Femur (tissue), 1 donor: ENCODE measurements at places on chromosomes 11 and 22.

DNA sequence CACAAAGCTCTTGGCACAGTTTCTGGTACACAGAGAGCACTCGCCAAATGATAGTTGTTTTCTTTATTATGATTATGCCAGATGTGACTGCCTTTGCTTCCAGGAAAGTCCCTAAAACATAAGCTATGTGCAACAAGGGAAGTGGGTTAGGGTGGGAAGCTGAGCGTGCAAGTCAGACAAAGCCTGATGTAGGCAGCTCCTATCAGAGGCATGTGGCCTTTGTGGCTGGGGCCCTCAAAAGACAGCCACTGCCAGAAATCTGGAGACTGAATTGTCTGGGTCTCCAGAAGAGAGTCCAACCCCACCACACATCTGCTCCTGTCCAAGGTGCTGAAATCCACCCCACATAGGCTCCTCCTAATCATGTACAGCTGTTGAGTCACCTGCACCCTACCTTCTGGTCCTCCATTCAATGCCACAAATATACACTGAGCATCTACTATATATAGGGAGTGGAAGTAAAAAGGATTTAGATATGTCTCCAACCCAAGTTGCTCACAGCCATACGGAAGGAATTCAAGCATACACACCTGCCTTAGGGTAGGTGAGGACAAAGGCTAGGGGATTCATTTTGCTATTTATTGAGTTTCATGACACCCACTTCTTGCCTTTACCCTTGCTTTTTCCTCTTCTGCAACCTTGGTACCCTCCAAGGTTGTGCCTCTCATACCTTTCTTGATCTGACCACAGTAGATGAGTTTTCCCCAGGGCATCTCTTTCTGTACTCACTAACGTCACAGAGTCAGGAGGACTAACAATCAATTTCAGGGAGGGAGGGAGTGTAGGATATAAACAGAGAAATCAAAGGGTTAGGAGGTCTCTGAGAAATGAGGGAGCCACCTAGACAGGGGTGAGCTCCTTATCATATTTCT, 12.4 kb downstream of the SEC14L3 start:
- DNase-seq: no peak

DNA sequence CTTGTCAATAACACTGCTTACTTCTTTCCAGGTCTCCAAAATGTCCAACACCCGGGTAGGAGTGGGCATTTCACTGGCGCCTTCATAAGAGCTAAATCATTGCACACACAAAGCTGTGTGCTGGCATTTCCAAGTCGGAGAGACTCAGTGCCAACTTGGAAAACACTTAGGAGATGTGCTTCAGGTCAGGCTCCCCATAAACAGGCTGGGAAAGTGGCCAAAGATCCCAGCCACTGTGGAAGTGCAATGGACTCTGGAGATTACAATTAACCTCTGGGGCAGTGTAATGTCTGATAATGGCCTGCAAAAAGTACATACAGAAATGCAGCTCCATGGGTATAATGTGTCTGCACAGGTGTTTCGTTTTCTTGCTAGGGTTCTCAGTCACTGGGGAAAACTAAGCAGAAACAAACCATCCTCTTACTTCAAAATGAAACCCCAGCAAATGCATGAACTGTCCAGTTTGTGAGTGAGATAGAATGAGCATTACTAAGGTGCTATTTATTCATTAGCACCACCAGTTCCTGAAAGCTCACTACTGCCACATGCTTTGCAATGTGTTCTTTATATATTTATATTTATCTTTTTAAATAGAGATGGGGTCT, 79.0 kb downstream of the ABTB2 start:
- DNase-seq: no peak

DNA sequence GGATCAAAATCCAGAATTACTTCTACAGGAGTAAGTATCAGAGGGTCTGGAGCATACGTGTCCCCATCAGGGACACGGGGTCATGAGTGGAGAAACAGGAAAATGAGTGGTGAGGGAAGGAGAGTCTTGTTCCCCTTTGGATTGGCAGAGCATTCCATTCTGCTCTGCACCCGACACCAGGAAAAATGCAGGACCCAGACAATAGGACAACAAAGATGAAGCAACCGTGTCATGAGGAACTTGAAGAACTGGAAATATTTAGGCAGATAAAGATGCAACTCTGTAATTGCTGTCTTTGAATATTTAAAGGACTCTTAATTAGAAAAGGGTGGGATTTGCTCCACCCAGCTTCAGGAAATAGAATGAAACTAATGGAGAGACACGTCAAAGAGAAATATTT, 89.0 kb upstream of the BLID start:
- DNase-seq: no peak

DNA sequence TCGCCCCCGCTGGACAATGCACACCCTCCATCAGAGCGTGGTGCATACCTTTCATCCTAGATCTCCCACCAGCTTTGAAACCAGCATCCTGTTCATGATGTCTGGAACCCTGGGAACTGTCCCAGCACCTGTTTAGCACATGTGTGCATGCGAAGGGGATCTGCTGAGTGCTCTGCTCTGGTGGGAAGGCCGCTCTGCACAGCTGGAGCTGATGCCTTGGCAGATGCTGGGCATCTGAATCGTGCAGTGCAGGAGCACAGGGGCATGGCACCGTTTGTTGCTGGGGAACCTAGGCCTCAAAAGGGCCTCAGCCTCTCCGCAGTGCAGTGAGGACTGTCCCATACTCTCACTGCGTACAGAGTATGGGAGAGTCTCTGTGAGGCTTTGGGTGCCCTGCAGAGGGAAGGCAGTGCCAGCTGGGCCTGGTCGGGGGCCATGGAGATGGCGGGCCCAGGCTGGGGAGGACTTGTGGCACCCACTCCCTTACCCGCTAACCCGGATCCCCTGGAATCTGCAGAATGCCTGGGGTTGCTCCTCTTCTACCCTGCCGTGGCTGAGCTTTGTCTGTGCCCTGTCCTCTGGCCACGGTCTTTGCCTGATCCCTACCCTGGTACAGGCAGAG, 72.9 kb upstream of the ATXN10 start:
- no peak for DNase-seq

DNA sequence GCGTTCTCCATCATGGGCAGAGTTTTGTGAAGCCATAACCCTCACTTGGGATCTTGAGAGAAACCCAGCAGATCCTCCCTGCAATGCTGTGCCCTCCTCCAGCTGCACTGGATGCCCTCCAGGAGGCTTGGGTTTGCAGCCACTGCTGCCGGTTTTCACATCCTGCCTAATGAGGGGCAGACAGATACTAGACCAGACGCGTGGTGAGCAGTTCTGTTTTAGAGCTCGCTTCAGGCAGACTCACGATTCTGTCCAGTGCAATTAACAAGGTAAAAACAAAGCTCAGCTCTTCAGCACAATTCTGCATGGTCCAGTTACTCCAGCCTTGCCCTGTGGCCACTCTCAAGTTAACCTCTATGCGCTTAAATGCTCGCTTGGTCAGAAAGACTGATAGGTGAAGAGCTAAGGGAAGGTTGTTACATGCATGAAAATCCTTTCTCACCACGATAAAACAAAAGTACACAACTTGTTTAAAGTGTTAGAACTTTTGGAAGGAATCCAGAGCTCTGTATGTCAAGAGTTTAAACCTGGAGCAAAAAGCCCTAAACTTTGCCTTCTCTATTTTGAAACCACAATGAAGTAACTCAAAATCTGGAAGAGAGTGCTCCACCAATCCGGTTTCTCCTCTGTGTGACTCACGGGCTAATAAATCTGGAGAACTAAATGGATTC, 292.3 kb upstream of the FAT3 start:
- peak; percentile 31 for DNase-seq

- peak; percentile 33 for DNase-seq
Observed at GRCh38 chr11:111777094-111778046, 11.2 kb upstream of the PPP2R1B start.

GRCh38 chr11:2270322-2271076, at the start of gene ASCL2:
Gene ASCL2, minus strand, starts transcription at chr11:2270588. Its CDS starts 256 bp downstream, at chr11:2270332.
- DNase-seq: no peak

- DNase-seq: peak; percentile 19
Observed at GRCh38 chr22:50169181-50169759, 1.3 kb upstream of the PANX2 start.

DNA sequence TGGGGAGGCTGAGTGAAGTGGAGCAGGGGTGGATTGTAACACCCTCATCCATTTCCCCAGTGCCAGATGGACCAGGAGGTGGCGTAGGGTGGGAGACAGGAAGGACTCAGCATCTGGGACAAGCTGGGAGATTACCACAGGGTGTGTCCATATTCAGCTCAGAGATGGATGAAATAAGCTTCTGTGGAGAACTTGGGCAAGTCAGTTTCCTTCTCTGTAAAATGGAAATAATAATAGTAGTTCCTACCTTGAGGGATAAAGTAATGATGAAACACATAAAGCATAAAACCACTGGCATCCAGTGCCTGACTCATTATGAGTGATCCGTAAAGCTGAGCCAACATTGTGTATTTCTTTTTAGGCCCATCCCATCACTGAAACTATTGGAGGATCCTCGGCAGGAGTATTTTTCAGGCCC, 607 bp upstream of the ROBO4 start:
- DNase-seq: no peak

- peak; percentile 16 for DNase-seq
Observed at GRCh38 chr22:49965091-49966040, 4.8 kb downstream of the PIM3 start.
